Natural killer cell (primary cell): ENCODE measurements at places on chromosomes 6 and 20. TPM values are rescaled to one million over a fixed set of nuclear protein-coding genes. Genes with fewer than 3 reads are reported as not detected.
A peak's percentile ranks its signal among the peaks of the same experiment; 100 is the strongest.

DNA sequence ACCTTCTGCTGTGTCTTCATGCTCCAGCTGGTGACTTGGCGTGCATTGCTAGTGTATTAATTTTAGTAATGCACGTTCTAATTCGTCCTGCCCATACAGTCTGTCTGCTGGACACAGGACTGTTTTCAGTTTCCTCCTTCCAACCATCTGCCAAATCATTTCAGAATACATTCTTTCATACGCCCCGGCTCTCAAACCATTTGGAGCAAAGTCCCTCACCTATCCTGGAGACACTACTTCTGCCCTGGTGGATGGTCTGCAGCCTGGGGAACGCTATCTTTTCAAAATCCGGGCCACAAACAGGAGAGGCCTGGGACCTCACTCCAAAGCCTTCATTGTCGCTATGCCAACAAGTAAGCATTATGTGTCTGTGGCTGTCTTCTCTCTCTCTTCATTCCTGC lies 60.5 kb downstream of the FNDC1 start:
- no peak for DNase-seq

DNA sequence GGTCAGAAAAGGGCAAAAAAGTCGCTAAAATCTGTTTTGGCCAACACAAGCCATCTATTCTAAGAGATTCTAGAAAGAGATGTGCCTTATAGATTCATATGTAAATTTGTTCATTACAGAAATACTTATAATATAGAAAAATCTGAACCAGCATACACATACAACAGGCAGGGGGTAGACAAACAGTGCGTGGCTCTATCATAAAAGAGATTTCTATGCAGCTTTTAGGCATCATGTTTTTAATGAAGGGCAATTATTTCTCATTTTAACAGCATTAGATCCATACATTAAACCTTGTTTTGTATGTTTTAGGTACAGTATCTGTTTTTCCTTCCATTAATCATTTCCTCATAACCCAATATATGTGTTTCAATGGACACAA lies 664 bp downstream of the BTN3A3 start:
- no peak for DNase-seq

- no peak for DNase-seq
Measured at GRCh38 chr6:16320533-16321340, 82.3 kb downstream of the GMPR start.

DNA sequence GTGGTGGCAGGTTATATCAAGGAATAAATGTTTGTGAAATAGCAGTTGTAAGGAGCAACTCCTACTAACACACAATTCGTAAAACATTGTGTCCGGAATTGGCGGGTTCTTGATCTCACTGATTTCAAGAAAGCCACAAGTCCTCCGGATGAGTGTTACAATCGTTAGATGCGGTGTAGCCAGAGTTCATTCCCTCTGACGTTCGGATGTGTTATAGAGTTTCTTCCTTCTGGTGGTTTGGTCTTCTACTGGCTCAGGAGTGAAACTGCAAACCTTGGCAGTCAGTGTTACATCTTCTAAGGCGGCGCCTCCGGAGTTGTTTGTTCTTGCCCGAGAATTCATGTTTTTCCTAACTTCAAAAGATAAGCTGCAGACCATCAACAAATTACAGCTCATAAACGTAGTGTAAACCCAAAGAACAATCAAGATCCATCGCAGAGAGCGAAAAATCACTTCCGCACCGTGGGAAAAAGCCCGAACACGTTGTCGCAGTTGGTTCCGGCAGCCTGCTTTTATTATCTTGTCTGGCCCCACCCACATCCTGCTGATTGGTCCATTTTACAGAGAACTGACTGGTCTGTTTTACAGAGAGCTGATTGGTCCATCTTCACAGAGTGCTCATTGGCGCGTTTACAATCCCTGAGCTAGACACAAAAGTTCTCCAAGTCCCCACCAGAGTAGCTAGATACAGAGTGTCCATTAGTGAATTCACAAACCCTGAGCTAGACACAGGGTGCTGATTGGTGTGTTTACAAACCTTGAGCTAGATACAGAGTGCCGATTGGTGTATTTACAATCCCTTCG lies 58.2 kb downstream of the TRIM27 start:
- peak; percentile 57 for DNase-seq

- DNase-seq = no peak
Measured at GRCh38 chr20:25220021-25220730, 24.7 kb downstream of the ENTPD6 start.

DNA sequence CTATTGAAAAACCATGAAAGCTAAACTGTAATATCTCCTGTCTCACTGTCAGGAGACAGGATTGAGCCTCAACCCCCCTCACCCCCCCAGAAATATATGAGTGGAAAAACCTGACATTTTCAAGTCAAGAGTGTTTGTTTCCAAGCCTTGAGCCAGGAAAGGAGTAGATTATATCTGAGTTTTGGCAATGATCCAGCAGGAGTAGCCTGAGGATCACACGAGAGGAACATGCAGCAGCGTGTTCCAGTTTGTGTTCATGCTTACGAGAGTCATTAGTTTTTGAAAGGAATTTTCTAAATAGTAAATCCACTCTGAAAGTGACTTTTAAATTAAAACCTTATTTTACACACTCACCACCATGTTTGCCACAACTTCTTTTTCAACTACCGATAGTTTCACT lies 15.8 kb downstream of the IL22RA2 start:
- DNase-seq = no peak

- DNase-seq = no peak
Measured at GRCh38 chr6:152874846-152875568, 107.8 kb downstream of the FBXO5 start.

DNA sequence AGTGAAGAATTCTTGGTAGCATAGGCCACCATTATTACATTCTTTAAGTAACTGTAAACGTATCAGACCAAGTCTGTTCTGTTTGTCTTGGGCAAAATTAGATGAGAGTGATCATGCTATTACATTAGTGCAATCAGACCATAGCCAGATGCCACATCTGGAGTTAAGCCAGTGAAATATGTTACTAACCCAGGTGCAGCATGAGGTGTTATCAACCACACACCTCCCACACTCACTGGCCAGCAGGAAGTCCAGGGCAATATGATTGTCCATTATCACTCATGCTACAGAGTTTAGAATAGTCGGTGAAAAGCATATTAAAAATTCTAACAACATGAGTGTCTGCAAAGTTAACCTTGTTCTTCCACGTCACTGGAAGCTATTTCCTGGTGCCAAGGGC lies 174.7 kb upstream of the PROKR2 start:
- DNase-seq = no peak

DNA sequence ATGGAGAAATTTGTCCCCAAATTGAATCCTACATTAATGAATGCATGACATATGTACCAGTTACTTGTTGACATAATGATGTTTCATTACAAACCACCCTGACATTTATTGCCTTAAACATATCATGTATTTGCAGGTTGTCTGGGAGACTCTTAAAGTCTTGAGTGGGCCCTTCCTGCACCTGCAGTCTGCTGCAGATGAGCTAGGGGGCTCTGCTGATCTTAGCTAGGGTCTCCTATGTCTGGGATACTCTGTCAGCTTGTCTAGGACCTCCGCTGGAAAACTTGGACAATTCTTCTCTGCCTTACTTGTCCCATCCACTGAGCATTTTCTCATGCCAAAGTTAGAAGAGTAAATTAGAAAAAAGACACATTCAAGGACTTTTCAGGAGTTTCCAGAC lies 581.6 kb downstream of the HAO1 start:
- DNase-seq = no peak

GRCh38 chr6:3797231-3798054 lies 45.9 kb upstream of the PXDC1 start:
- DNase-seq = no peak

DNA sequence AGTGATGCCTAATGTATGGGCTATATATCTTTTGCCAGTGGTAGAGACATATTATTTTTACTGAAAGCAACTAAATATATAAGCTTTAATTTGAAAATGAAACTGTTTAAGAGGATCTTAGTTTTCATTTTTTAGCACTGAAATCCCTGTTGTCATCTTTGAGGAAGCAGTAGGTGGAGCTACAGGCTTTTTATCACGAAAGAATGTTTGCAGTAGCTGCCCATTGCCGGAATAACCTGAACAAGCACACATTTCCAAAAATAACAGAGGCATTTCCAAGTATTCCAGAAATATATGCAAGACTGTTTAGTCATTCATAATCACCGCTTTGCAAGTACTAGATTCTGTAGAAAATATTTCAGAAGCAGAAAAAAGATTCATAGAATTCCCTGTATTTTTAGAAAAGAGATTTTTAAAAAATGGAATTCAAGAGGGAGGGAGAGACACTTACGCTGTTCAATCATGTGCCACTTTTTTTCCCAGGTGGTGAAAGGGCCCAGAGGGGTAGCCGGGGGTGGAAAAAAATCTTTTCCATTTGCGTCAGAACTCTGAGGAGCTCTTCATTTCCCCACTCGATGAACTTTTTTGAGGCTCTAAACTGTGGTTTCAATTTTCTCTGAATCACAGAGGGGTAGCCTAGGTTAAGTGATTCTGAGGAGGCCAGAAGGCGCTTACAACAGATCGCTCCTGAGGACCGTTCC lies 142.5 kb upstream of the FERMT1 start:
- DNase-seq = no peak

- DNase-seq = peak; percentile 69
Measured at GRCh38 chr6:114989279-114989964, 646.6 kb upstream of the HS3ST5 start.

GRCh38 chr20:51195990-51196389 lies 173.1 kb upstream of the KCNG1 start:
- no peak for DNase-seq

Gene ENPP5
- total RNA-seq = 9.6 TPM

Gene SPATA25
- 1.2 TPM for total RNA-seq
